ENCODE measurements at places on chromosomes 6 and 20.

DNA sequence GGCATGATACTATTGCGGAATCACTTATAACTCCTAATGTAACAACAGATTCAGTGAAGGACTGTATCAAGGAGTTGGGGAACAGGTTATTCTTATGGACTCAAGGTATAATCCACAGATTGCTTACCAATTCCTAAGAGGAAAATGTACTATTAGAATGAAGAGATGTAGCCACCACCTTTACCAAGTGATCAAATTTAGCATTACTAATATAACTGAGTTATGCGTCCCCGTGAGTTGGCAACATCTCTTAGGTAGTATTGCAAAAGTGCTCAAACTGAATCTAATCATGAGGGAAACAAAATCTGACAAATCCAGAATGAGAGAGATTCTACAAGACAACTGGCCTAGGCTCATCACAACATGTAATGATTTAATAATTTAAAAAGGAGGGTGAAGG lies 777 bp upstream of the SNRNP48 start:
- DNase-seq = no peak

- no peak for DNase-seq
Measured at GRCh38 chr6:23327621-23328020, 758.3 kb downstream of the HDGFL1 start.

DNA sequence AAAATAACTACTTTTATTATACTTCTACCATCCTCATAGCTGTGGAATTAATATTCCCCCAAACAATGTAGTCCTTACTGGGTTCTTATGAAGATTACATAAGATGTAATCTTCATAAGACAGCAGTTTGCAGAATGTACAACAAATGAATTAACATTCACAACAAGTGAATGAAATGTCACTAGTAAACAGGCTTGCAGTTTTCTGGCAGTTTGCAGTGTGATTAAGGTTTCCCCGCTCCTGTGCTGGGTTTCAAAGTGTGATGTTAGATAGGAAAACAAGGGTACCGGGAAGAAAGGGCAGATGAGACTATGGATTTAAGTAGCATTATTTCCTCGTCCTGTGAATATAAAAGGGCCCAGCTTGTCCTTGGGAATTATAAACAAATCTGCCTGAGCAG lies 22.5 kb downstream of the ARFGEF3 start:
- DNase-seq = no peak

- DNase-seq = no peak
Measured at GRCh38 chr20:55446301-55446700, 559.0 kb downstream of the CBLN4 start.

GRCh38 chr20:58702859-58703648 lies 10.5 kb downstream of the NPEPL1 start:
- no peak for DNase-seq

GRCh38 chr6:37615564-37616340 lies 81.9 kb downstream of the MDGA1 start:
- DNase-seq = no peak

GRCh38 chr20:58634059-58634458 lies 17.0 kb upstream of the STX16 start:
- DNase-seq = no peak

GRCh38 chr6:73985891-73986290 lies 289.9 kb downstream of the CD109 start:
- DNase-seq = no peak

DNA sequence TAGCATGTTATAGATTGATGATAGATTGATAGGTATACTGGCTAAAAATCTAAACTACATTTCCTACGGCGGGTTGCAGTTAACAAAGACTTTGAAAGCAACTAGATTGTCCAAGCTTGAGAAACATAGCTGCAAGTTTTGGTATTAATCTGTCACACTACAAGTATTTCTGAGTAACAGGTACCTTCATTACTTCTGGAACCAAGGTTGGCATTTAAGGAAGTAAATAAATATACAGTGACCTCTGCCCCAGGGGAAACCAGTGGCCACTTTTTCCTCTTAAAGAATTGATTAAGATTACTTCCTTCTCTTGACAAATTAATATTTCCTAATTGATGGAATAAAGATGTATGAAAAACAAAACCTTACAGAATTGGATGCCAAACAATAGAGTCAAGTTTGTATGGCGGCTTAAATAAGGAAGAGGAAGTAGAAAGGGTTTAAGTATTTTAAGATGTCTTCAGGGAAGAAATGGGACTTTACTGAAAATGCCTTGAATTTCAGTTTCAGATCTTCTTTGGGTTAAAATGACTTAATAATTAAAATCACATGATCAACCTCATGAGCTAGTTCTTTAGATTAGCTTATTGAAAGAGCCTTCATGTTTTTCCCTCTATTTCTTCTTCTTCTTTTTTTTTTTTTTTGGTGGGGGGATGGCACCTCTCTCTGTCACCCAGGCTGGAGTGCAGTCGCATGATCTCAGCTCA lies 132.8 kb downstream of the DOK5 start:
- DNase-seq = no peak

DNA sequence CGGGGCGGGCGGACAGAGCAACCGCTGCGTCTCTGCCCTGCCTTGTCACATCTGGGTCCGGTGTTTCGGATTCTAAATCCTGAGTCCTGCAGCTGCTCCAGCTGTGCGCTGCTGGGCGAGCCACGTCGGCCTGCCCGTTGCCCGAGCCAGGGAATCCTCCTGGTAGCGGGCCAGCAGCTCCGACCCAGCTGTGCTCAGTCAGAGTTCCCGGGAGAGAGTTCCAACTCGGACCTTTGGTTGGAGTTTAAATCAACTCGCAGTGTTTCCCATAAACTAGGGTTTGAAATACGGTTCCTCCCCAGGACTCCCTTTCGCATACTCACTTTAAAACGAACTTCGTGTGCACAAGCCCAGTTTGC lies 315 bp upstream of the PDE10A start:
- no peak for DNase-seq

DNA sequence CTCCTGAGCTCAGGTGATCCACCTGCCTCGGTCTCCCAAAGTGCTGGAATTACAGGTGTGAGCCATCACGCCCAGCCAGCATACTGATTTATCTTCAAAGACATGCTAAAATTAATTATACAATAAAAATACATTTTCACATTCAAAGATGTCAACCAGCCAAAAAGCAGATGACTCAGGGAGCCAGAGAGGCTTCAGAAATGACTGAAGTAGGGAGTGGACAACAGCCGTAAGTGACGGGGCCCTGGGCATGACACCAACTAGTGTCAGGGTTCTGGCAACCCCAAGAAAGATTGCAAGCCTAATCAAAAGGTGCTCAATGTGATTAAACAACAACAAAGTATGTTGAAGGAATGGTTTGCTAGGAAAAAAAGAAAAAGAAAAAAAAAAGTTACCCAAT lies 28.4 kb downstream of the GPLD1 start:
- DNase-seq = no peak

DNA sequence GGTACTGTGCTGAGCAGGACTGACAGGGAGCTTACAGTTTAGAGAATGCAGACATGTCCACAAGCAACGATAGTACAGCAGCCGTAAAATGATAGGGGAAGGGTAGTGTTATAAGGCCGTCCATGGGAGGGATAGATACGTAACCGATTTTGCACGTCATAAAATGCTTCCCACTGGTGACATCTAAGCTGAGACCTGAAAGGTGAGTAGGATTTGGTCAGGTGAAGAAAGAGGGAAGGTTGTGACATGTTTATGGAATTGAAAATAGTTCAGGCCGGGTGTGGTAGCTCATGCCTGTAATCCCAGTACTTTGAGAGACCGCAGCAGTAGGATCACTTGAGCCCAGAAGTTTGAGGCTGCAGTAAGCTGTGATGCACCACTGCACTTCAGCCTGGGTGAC lies 25.6 kb downstream of the SNX9 start:
- DNase-seq = no peak

DNA sequence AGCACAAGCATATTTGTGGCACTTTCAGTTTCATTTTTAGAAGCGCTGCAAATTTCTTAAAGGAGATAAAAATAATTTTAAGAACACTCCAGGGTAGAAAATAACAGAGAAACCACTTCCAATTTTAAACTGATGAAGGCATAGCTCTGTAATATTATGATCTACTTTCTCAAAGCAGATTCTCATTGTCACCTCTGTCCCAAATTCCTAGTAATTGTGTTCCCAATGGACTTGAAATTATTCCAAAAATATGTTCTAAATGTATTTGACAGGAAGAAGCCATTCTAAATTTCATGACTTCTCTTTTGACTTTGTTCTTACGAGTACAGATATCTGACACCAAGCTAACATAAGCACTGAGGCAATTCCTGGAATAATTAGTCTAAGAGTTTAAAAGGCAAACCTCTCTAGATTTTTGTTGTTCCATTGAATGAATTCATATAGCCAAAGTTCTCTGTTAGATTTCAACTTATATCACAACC lies 140.2 kb upstream of the CARMIL1 start:
- no peak for DNase-seq

DNA sequence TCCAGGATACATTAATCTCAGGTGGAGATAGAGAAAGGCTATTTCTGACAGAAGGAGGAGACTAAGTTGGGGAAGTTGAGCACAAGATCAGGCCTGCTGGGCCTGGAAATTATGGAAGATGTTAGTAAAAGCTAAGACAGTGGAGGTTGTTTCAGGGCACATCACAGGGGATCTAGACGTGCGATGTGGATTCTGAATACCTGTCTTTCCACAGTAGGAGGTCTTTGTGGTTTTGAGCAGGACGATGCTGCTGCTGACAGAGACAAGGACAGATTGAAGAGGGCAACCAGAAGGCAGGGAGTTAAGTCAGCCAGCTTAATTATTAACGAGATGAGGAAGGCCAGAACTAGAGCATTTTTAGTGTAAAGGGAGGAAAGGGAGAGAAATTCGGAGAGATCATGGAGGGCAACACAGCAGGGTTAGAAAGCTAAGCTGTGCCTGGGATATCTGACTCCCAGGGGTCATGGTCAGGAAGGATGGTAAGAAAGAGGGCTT lies 384.9 kb downstream of the MAFB start:
- DNase-seq = no peak

DNA sequence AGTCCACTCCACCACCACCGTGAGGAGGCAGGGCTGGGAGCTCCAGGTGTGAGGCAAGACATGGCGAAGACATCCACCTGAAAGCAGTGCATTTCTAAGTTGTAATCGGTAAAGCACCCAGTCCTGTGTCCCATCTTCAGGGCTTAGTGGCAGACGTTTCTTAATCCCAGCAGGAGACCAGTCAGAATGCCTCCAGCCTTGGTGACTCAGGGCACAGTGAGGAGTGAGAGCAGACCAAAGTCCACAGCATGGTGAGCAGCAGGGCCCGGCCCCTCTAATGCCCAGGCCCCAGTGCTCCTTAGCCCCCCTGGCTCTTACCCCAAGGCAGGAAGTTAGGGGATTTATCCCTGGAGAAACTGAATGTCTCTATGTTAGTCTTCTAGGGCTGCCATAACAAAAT lies 183.9 kb downstream of the SYNDIG1 start:
- no peak for DNase-seq

GRCh38 chr6:3383525-3383924 lies 73.3 kb downstream of the SLC22A23 start:
- DNase-seq = no peak

- DNase-seq = no peak
Measured at GRCh38 chr6:44660561-44661220, 273.2 kb downstream of the CDC5L start.

GRCh38 chr6:129835691-129836090 lies 25.4 kb downstream of the TMEM244 start:
- DNase-seq = no peak

DNA sequence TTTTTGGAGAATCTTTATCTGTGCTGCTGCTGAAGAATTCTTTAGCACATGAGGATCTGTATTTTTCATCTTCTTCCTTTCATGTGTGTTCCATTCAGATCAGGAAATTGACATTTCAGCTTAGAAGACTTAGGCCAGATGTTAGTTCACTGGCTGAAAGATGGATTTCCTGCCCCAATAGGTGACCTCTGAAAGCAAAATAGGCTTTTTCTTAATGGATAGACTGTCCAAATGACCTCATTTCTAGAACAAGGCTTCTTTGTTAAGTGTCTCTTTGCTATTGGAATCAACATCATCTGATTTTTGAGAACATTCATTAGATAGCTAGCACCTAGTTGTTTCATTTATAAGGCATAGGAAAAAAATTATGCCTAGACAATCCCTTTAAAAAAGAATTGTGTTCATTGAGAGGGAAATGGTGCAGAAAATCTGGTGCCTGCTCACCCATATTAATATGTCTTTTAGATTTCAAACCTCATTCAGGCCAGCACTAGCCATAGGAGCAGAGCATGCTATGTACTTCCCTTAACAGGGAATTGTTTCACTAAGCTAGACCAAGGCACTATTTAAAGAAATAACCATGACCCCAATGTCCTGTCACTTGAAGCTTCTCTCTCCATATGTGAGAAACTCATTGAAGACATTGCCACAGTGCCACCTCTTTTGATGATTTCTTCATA lies 13.6 kb upstream of the SASH1 start:
- DNase-seq = no peak

GRCh38 chr6:40891686-40892085 lies 147.3 kb downstream of the UNC5CL start:
- no peak for DNase-seq

DNA sequence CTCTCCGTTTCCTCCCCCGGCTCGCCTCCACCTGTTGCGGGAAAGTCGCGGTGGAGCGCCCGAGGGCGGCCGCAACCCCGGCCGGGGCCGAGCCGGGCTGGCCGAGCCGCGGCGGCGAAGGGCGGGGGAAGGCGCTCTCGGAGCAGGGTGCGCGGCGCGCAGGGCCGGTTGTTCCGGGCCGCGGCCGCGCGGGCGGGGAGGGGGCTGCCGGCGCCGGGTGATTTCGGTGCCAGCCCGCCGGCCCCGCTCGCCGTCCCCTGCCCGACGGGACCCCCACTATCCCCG lies 235 bp downstream of the MAP7 start:
- no peak for DNase-seq

- no peak for DNase-seq
Measured at GRCh38 chr6:159464816-159465215, 228.2 kb downstream of the SOD2 start.

DNA sequence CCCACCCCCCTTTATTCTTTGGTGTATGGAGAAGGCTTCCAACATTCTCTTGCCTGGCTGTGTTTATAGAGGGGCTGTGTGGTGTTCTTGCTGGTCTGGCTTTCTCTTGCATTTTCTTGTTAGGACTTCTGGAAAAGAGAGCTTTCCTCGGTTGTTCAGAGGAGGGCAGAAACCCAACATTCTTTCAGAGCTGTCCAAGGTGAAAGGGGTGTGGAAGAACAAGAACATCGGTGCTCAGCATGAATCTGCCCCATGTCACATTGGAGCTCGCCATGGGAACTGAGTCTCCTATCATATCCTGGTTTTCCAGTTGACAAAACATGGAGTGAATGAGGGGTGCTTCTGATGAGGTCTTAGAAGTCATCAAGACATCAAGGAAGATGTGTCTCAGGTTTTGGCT lies 281.8 kb downstream of the RNF144B start:
- no peak for DNase-seq
